ENCODE measurements at places on chromosomes 4 and X. TPM values are rescaled to one million over a fixed set of nuclear protein-coding genes. Genes with fewer than 3 reads are reported as not detected.

Gene RBM47
- 71.7 TPM for total RNA-seq

Gene ARAP2
- total RNA-seq = 3.0 TPM

- H3K36me3 ChIP-seq = no peaks in the 10 kb centered on the region
- no peak overlapping the region for H3K27ac ChIP-seq
- no peaks in the 10 kb centered on the region for H3K27me3 ChIP-seq
Observed at GRCh38 chr4:137310593-137311490, 221.5 kb downstream of the PCDH18 start.

- H3K27ac ChIP-seq = no peak overlapping the region
- no peaks in the 10 kb centered on the region for H3K4me1 ChIP-seq
- no peak overlapping the region for H3K4me3 ChIP-seq
- H3K27me3 ChIP-seq = no peaks in the 10 kb centered on the region
- DNase-seq = peak; percentile 57
Observed at GRCh38 chr4:152090543-152090942, 329.7 kb upstream of the GATB start.

DNA sequence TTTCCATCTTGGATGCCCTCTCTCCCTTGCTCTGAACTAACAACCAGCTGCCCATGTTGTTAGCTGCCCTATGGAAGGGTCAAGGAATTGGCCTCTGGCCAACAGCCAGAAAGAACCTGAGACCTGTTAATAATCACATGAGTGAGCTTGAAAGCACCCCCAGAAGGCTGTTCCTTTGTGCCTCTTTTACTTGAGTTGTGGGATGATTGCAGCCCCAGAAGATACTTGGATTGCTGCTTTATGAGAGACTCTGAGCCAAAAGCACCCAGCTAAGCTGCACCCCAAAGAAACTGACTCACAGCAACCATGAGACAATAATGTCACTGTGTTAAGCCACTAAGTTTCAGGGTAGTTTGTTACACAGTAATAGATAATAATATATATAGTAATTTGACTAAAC lies 73.3 kb downstream of the FRYL start:
- peaks cover 23% of the 10 kb centered on the region for H3K36me3 ChIP-seq
- DNase-seq = no peak

GRCh38 chr4:35182451-35182850 lies 1061.9 kb downstream of the ARAP2 start:
- no peak overlapping the region for H3K27ac ChIP-seq
- no peak for DNase-seq
- H3K36me3 ChIP-seq = no peaks in the 10 kb centered on the region
- H3K27me3 ChIP-seq = no peaks in the 10 kb centered on the region
- no peak overlapping the region for H3K4me3 ChIP-seq
- no peaks in the 10 kb centered on the region for H3K4me1 ChIP-seq

Data from endodermal cell (in vitro differentiated cells).